ENCODE measurements at places on chromosomes 2 and 18.

DNA sequence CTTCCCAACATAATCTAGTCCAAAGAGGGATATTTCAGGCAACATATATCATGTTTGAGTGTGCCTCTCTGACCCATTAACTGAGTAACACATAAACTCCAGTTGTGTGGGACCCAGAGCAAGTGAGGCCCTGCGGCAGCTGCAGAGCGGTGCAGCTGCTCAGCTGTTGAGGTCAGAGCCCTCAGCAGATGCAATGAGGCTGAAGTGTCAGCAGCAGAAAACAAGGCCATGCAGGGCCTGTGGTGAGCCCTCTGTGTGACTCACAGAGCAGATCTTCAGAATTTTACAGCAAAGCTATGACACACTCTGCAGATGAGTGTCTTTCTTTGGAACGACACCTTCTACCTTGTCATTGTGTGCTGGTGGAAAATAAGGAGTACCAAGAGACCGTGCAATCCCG, 168.5 kb downstream of the CBLN2 start:
- DNase-seq = peak; percentile 7

DNA sequence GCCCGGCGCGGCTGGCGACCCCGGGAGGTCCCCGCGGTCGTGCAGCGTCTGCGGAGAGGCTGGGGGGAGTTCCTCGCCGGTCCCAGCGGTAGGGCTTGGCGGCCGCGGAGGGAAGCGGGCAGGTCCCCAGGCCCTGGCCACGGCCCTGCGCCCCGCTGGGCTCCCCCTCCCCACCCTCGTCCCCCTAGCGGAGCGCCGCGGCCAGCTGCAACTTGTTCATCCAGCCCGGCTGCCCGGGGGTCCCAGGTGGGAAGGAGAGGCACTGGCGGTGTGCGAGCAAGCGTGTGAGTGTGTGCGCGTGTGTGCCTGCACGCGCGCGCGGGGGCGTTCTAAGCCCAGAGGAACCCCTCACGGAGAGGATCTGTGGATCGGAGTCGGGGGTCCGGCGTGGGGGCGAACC, 1.3 kb downstream of the PTPRM start:
- no peak for DNase-seq

GRCh38 chr18:6575908-6576307, 153.6 kb upstream of the ARHGAP28 start:
- DNase-seq = no peak

- DNase-seq = no peak
Observed at GRCh38 chr2:88085602-88086001, 18.0 kb downstream of the SMYD1 start.

DNA sequence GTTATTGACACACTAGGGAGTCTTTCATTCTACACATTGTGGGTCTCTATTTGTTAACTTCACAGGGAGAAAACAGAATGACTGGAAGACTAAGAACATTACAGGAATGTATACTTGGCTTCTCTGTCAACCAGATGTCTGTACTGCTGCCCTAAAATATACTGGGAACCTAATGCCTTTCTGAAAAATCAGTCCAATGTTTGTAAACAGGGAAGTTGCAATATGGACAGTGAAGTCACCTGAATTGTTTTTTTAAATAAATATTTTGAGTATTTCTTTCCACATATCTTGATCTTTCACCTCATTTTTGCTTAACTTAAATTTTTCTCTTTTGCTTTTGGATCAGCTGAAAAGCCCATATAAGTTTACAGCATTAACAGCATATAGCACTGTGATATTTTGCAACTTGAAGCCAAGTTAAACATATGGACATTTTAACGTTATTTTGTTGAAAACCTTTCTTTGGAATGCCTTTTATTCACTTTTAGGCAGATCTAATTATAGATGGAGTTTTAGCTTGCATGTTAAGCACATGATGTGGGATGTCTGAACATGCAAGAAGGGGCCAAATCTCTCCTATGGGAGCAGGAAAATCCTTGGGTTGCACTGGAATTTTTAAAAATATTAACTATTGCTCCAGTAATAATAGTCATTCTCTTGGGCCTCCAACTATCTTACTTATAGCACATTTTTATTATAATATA, 137.7 kb upstream of the TWIST2 start:
- peak; percentile 84 for DNase-seq

- DNase-seq = no peak
Observed at GRCh38 chr2:75853436-75853835, 142.7 kb upstream of the GCFC2 start.

DNA sequence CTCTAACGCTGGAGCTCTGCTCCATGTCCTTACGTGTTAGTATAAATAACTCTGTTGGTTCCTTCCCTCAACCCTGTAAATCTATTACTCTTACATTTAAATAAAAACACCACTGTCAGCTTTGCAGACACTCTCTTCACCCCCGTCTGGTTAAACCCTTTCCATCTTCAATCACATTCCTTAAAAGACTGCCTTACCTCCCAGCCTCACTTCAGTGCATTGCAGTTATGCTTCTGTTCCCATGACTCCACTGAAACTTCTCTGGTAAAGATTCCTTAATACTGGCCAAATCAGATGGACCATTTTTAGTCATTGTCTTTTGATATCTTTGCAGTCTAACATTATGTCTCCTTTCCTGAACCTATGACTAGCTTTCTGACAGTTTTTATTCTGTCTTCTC, 61.7 kb downstream of the EML4 start:
- no peak for DNase-seq

GRCh38 chr2:171813729-171814128, 80.3 kb downstream of the SLC25A12 start:
- DNase-seq = no peak

- no peak for DNase-seq
Observed at GRCh38 chr2:14866736-14867352, 234.3 kb downstream of the LRATD1 start.

GRCh38 chr18:49968644-49969309, 155.4 kb upstream of the ACAA2 start:
- DNase-seq = no peak

- no peak for DNase-seq
Observed at GRCh38 chr2:146207901-146208300, 1636.9 kb upstream of the ACVR2A start.

DNA sequence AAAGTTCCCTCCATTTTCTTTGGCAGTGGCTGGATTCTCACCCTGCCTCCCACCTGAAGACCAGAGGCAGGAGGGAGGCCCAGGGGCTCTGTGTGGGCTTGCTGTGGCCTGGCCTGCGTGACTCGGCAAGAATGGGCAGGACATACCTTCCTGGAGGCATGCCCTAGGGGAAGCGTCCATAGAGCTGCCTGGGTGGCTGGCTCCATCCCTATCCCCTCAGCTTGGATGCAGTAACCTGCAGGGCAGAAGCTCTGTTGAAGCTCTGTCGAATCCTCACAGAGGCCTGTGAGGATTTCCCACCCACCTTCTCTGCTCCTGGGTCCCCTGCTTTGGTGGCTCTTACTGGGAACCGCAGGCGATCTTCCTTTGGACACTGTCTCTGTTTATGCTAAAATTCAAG, 1.3 kb upstream of the PRSS56 start:
- no peak for DNase-seq

DNA sequence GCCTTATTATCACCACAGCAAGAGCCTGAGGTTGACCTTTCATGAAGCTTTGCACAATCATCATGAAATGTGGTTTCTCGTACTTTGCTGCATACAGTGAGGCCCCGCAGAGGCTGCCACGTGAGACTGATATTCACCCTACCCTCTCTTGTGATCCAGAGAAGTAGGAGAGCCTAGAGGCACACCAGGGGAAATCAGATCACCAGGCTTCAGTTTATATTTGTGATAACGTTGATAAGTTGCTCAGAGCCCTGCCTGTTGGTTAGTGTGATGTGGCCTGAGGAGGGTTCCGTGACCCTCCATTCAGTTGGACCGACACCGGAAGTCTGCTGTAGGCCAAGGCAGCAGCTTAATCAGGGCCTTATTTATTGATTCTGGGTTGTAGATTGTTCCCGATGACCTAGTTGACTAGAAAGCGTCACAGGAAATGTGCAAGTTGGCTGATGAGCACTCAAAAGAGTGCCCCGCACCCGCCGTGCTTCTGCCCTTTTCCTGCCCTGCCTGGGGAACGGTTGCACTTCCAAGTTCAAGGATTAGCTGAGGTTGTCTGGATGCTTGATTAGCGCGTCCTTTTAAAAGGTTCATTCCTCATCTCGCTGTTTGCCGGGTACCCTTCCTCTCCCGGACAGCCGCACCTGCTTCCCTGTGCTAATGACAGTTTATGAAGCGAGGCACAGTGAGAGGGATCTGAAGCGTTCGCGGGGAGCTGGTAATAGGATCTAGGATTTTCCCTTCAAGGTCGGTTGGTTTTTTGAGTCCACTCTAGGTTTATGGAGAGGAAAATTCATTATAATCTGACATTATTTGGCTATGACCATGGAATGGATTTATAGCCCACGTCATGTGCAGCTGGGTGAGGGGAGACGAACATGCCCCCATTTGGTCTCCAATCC, 146.4 kb downstream of the SH3RF3 start:
- no peak for DNase-seq

GRCh38 chr2:144596073-144596871, 76.4 kb upstream of the ZEB2 start:
- DNase-seq = peak; percentile 17

- DNase-seq = no peak
Observed at GRCh38 chr2:96859681-96860064, 1.9 kb upstream of the ANKRD39 start.

GRCh38 chr2:60602388-60602787, 48.9 kb upstream of the BCL11A start:
- DNase-seq = no peak

GRCh38 chr2:1738163-1738562, 6.2 kb downstream of the PXDN start:
- no peak for DNase-seq

DNA sequence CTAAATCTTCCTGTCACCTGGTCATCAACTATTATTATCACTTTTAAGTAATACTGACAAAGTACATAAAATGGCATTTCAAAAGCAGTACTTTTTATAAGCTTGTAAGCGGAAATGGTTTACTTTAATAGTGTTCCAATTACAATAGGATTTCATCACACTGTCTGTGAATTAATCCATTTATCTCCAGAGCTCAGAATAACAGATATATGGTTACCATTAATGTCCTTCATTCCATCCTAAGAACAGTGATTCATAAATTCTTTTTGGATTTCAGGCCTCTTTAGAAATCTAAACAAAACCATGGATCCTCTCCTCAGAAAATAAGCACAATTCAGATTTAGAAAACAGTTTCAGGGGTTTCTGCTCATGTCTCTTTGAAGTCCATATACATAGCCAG, 68.4 kb downstream of the PID1 start:
- DNase-seq = peak; percentile 7

DNA sequence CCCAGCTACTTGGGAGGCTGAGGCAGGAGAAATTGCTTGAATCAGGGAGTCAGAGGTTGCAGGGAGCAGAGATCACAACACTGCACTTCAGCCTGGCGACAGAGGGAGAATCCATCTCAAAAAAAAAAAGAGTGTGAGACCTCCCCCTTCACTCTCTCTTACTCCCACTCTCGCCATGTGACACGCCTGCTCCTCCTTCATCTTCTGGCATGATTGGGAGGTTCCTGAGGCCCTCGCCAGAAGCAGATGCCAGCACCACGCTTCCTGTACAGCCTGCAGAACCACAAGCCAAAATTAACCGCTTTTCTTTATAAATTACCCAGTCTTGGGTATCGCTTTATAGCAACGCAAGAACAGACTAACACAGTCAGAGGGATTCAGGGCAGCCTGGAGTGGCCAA, 66.3 kb upstream of the CREB1 start:
- DNase-seq = peak; percentile 37
